ENCODE measurements at places on chromosomes 2 and 18.

DNA sequence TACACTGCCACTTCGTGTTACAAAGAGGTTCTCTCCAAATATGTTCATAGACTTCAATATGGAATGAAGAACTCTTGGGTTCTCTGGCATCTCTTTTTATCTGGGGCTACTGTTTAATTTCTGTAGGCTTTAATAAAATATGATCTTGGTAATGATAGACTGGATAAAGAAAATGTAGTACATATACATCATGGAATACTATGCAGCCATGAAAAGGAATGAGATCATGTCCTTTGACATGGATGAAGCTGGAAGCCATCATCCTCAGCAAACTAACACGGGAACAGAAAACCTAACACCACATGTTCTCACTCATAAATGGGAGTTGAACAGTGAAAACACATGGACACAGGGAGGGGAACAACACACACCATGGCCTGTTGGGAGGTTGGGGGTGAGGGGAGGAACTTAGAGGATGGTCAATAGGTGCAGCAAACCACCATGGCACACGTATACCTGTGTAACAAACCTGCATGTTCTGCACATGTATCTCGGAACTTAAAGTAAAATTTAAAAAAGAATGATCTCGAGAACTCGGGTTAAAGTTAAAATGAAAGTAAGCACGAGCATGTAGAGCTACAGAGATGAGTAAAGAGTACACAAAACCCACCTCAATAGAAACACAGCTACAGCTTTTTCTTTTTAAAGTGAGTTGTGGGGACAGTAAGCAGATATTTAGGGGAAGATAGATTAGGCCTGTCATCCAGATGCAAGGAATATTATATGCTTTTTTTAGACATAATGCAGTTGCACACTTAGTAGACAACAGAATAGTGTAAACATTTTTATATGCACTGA, 102.3 kb downstream of the SGPP2 start:
- DNase-seq = no peak

DNA sequence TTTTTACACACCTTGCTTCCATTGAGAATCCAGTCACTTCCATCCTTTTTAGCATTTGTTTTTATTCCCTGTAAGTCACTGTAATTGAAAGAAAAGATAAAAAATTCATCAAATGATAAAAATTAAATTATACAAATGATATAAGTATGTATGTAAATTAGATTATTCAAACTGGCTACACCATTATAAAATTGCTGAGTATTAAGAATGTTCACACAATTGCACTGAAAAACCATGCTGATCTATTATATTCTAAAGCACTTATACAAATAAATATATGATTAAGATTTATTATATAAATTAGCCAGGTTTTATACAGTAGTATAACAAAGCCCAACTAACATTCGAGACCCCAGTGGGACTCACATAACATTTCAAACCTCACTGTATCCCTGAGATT, 15.1 kb downstream of the ACADL start:
- DNase-seq = no peak

DNA sequence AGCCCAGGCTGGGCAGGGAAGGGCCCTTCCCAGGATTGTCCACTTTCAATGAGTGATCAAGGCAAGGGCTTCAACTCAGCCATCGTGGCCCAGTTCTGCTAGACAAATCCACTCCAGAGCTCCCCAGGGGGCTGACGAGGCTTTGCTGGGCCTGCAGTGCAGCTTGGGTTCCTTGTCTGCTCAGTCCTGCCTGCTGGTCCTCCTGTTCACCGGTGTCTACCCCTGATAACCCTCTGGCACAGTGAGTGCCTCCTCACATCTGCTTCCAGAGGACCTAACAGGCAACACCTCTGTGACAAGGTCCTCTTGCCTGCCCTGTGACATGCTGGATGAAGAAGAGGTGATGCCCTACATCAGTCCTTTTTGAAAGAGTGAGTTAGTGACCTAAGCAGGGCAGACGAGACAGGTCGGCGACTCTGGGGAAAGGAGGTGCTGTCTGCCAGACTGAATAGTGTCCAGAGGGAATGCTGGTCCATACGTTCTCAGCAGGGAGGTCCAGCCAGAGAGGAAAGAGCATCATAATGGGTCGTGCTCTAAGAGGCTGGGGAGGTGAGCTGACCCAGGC, 20.9 kb upstream of the KCNF1 start:
- no peak for DNase-seq

GRCh38 chr2:240791821-240792628, 28.0 kb downstream of the KIF1A start:
- no peak for DNase-seq

- no peak for DNase-seq
Measured at GRCh38 chr2:175688243-175688642, 313.8 kb downstream of the LNPK start.

DNA sequence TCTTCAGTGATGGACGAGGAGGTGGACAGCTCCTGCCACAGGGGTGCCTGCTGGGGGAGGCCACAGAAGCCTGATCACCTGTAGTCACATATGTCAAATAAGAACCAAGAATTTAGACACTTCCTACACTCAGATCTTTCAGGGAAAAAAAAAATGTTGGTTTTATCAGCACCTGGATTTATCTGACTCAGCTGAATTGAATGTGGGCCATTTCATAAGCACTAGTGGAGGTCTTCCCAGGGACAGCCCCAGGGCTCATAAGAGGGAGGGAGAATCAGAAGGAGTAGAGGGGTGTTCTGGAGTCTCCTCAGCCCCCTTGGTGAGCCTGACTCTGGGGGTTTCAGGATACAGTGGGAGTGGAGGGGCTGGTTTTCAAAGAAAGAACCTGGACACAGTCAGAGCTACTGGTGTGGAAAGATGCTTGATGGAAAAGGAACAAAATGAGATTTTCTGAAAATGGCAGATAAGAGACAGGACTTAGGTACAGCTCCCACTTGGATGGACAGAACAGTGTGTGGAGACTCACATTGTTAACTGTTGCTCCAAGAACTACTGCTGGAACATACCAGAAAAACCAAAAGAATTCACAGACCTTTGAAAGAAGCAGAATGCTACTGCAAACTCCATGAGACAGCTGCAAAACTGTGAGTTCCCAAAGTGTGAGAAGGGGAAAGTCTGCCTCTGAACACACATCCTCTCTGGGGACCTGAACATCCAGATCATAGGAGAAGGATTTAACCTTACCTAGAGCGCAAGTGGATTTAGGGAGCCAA, 45.4 kb downstream of the LCT start:
- no peak for DNase-seq

GRCh38 chr2:11082880-11083279, 72.4 kb upstream of the SLC66A3 start:
- DNase-seq = no peak

DNA sequence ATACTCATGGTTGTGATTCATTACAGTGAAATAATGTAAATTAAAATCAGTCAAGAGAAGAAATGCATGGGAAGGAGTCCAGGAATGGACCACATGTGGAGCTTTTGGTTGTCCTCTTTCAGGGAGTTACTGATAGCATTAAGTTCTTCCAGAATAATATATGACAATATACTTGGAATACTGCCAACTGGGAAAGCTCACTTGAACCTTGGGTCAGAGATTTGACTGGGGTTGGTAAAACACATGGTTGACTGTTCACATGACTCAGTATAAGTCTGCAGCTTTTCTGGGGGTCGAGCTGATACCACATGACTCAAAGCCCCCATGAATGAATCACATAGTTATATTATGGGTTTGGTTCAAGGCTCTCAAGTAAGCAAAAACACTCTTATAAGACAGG, 1109.0 kb upstream of the CHAC2 start:
- DNase-seq = no peak

GRCh38 chr2:236938126-236938525, 147.6 kb upstream of the COPS8 start:
- no peak for DNase-seq

GRCh38 chr2:44200759-44201158, 32.1 kb downstream of the PPM1B start:
- no peak for DNase-seq

GRCh38 chr2:175844169-175844568, 157.9 kb downstream of the LNPK start:
- DNase-seq = no peak

DNA sequence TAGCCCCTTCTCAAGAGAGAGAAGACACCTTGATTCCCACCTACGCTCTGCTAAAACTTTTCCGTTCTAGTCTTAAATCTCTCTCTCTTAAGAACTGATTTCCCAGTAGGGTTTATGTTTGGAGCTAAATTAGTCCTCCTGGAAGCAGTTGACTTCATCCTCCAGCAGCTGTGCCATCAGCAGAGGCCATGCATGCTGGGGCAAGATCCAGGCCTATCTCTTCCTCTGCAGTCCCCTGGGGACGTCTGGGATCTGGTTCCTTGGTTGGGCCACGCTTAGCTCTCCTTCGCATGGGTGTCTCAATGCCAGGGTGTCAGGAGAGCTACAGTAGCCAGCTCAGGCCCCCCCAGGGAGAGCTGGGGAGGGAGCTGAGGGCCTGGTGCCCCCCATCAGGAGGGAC, 49.7 kb downstream of the HPCAL1 start:
- no peak for DNase-seq

GRCh38 chr2:225996462-225996828, 596.9 kb downstream of the NYAP2 start:
- DNase-seq = no peak

DNA sequence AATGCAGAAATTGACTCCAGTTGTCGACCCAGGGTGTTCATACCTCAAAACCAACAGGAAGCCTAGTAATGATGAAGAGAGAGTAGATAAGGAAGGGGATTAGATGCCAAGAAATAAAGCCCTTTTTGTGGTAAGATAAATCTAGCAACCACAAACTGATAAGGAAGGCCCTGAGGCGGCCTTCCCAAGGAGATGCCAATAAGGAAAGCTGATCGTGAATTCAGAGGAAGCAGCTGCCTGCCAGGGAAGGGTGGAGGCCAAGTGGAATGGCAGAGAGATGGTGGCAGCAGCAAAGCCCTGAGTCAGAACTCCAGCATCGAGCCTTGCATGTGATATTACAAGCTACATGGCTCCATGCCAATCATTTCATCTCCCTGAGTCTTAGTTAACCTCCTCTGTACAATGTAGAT, 126.3 kb downstream of the IRS1 start:
- no peak for DNase-seq

- peak; percentile 82 for DNase-seq
Measured at GRCh38 chr2:196176142-196176738, 4.9 kb upstream of the STK17B start.

DNA sequence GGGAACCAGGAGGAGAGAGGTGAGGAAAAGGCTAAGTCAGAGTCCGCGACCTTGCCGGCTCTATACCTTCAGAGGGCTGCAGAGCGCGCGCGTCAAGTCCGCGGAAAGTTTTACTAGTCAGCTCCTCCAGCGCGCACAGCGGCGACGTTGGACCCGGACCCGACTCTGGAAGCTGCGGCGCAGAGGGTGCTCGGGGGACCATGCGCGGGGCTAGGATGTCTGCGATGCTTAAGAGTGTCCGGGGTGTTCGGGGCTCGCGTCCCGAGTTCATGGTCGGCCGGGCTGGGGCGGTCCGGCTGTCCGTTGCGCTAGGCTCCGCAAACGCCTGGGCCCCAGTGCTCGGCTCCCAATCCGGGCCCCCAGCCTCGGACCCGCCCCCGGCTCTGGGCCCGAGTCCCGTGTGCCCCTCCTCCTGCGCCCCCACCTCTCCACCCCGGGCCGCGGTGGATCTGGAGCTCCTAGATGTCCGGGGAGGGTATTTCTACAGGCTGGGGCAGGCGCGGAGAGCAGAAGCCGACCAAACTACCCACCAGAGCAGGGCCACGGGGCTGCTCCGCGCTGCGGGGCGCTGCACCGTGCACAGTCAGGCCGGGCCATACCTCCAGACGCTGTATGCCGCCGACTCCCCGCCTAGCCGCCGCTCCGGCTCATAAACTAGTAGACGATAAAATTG, at the start of gene LBX2:
LBX2 (minus strand) TSS at position 337 of the 673 bp plus-strand sequence; CDS start at position 271, 66 bp downstream.
- no peak for DNase-seq

GRCh38 chr2:12278217-12278750, 438.5 kb upstream of the TRIB2 start:
- DNase-seq = no peak
